ENCODE measurements at places on chromosomes 1 and 21.

DNA sequence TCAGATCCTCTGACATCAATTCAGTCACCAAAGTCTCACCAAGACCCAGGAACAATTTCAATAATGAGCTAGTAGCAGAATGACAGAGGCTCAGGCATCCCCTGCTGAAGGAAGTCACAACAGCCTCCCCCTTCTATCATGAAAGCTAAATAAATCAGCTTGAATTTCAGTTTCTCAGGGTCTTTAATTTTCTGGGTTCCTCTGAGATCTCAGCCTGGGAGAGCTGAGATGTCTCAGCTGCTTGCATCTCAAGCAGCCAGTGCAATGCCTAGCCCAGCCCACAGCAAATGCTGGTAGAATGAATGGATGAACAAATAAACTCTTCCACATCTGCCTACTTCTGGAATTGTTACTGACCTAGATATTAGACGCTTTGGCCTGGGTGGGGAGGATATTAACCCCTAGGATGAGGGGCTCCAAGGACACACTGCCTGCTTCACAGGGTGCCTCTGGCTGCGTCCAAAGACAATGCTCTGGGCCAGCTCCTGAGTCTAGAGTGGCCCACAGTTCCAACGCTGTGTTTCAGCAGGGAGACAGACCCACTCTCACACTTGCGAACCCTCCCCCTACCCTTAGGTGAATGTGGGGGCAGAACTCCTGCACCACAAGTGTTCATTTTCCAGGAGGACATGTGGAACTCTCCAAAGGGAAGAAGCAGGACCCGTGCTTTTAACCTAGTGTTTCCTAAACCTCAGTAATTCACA, 11.2 kb upstream of the LORICRIN start:
- no peak for DNase-seq

DNA sequence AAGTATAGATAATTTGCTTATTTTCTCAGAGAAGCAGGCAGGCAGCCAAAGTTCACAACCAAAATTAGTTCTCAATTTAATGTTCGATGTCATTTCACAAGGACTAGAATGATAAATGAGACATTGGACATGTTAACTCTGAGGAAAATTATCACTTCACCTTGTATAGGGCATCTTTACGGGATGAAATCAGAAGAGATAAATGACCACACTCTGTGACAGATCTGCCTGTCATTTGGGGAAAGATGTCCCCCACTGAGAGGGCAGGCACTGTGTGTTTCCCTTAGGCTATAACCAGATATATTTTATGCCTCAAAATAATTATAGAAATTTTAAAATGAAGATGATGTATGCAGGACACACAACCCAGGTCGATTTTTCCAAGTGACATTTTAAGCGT, 642.9 kb downstream of the BRINP3 start:
- DNase-seq, result no peak

GRCh38 chr1:40663324-40664166, 1.9 kb downstream of the RIMS3 start:
- no peak for DNase-seq

DNA sequence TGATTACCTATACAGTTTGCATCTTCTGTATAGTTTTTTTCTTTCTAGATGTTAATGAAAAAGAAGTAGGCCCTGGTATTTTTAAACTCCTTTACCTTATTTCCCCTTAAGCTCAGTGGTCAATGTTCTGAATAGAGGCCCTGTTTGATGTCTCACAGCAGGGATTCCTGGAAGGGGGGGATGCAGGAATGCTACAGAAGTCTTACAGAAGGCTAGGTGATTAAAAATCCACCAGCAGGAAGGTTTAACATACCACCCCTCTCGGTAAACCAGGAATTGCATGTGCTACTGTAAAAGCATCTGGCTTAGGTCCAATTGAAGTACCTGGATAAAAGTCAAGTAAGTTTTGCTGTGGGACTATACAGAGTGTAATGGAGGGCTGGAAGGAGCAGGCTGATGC, 78.3 kb downstream of the NOS1AP start:
- no peak for DNase-seq

DNA sequence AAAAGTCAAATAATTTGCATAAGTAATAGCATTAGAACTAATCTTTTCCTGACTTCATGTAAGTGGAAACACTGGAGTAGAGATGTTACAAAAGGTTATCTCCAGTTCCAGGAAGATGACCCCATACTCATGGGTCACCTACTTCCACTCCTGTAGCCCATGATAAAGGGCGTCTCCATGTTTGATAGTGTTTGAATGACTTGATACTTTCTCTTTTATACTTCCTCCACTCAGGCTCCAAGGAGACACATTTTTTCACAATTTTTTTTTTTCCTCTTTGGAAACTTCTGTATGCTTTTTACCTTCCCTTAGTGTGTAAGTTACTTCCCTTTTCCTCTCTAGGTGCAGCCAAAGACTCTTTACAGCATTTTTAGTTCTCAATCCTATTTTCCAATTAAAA, 382.1 kb upstream of the B3GALT2 start:
- no peak for DNase-seq

DNA sequence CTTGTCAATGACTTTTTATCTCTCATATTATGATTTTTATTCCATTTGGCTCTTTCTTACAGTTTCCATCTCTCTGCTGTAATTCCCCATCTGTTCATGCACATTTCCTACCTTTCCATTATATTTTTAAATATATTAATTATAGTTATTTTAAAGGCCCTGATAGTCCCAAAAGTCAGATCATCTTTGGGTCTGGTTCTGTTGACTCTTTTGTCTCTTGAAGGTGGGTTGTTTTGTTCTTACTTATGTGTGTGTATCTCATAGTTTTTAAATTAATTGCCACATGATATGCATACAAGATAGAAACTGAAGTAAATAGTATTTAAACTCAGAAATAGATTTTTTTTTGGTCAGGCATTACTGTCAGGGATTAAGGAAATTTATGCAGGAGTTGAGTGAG, 178.0 kb upstream of the AJAP1 start:
- DNase-seq, result no peak

- DNase-seq, result no peak
These were observed 92.8 kb upstream of the COA6 start for GRCh38 chr1:234280500-234280899.

DNA sequence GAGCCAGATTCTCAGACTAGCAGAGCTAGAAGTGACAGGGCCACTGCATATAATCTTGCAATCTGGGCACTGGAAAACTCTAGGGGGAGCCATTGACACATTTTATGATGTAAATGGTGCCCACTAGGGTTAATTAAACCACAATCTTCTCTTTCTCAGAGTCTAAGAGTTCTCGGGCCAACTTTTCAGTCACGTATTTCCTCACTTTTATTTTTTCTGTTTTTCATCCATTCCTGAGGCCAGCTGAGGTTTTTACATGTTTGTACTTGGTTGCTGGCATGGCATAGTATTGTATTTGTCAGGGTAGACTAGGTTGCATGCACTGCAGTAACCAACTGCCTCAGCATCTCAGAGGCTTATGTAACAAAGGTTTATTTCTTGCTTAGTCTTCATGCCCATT, 138.2 kb downstream of the ZNF326 start:
- DNase-seq, result no peak

DNA sequence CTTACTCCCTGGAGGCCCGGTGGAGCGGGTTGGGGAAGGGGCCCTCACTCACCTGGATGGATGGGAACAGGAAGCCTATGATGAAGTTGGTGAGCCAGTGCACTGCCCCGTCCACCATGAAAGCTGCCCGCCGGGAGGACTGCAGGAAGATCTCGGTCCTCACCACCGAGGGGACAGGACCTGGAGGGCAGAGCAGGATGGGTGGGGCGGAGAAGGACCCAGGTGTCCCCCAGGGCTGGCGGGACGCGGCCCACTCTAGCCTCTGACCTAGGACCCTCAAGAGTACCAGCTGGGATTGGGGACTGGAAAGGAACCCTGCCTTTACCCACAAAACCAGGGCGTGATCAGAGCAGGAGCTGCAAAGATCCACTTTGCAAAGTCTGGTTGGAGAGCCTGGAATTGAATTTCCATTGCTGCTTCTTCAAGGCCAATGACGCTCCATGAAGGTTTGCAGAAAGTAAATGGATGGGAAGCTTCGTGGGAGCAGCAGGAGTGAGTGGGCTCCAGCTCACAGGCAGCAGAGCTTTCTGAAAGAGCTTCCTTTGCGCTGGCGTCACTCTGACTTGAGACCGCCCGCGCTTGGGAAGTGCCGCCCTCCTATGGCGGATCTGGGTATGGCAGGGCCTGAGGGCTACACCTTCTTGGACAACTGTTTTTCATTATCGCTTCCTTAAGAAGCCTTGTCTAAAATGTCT, 21.4 kb downstream of the SLC2A7 start:
- peak; percentile 91 for DNase-seq

GRCh38 chr1:112911506-112912220, 44.3 kb downstream of the SLC16A1 start:
- no peak for DNase-seq

DNA sequence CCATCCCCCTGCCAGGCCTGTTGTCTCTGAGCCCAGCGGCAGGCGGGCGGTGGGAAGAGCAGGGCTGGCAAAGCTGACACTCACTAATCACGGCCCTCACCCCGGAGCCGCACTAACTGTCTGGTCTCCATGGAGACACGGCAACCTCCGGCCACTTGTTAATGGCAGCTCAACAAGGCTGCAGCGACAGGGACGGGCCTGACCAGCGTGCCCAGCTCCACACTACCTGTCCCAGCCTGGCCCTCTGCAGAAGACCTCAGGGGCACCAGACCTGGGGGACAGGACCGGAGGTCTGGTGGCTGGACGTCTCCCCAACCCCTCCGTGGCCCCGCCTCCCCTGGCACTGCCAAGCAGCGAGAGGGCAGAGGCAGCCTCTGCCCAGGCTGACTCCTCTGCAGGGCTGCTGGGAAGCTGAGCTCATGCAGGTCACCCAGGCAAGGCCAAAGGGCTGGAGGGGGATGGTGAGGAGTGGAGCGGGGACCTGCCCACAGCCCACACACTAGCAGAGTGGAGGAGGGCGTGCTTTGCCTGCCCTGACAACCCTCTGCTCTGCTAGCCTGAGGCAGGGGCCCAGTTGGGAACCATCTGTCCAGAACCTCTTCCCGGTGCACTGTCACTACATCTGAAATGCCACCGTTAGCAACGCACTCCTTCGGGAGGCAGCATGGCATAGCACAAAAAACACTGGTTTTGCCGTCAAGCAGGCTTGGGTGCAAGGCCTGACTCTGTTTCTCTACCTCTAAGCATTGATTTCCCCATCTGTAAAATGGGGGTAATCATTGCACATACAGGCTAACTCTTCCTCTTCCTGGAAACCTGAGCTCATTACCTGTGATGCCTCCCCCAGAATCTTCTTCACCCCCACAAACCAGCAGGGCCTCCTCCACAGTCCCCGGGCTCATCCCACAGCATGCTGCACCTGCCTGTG, 29.6 kb upstream of the WASF2 start:
- DNase-seq, result no peak

GRCh38 chr1:29677028-29678024, 441.0 kb downstream of the PTPRU start:
- DNase-seq, result no peak

DNA sequence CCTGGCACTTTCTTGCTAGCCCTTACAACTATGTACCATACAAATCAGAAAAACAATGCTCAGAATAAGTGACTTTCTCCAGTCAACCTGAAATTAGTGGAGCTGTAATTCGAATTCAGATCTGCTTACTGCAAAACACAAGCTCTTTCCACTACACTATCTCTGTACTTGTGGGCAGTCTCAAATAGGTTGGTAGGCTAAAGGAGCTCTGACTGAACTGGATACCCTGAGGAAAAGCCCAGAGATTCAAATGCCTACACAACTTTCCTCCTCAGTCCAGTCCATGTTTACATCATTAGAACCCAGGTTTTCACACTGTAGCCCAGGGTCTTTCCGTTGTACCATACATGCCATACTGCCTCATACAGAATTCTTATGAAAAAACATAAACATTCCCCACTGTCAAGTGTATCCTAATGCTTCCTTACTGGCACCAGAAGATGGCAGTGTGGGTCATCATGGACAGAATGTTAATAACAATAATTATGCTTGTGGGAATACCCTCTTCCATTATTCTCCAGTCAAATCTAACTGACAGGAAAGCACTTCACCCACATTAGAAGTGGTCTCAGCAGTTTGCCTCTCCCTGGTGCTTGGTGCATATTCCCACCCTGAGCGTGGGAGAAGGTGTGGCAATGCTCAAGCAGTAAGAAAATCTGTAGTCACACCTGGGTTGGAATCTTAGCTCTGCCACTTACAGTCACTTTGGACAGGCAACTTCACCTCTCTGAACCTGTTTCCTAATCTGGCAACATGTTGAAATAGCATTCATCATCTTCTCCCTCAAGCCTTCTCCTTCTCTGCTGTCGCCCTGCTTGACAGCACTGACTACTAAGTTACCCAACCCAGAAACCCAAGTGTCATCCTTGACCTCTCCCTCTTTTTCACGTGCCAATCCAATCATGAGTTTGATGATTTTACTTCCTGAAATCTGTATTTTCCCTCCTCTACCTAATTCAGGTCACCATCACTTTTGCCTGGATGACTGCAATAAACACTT, 14.4 kb upstream of the ZFYVE9 start:
- no peak for DNase-seq

GRCh38 chr21:28899744-28900143, 92.9 kb downstream of the LTN1 start:
- DNase-seq, result no peak

DNA sequence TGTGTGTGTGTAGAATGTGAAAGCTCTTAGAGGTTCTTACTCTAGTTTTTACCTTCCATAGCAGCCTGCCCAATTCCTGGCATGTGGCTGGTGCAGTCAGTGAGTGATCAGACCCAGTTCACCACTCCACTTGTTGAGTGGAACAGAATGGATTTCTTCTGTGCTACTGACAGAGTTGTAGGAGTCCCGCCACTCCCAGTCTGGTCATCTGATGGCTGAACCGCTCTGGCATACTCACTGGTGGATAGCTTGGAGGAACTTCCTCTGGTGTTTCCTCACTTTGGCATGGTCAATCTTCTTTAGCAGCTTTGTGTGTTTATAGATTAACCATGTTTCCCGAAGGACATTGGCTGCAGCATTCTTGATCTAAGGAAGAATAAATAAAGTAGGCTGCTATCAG, 106.7 kb upstream of the ADAR start:
- DNase-seq, result no peak

DNA sequence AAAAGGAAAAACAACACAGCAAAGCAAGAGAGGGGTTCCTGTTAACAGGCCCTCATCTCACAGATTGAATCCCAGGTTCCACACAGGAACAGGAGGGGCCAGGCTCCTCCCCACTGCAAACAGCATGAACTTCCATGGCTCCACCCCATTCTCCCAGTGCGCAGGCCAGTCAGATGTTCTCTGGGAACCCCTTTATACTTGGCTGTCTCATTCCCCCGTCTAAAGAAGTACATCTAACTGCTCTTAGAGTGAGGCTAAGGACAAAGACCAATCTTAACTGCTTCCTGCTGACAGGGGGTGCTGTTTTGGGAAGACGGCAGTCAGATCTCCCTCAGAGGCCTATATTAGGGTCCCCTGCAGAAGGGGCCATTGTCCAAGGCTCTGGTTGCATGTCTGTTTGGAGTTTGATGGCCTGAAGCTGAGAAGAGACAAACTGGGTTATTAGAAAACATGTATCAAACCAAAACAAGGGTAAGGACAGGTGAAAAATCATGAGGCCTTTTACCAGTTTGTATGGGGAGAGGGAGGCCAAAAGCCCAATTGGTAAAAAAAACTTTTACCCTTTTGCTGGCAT, 10.5 kb upstream of the NASP start:
- DNase-seq, result no peak
